ENCODE measurements at places on chromosomes 6 and 20.

DNA sequence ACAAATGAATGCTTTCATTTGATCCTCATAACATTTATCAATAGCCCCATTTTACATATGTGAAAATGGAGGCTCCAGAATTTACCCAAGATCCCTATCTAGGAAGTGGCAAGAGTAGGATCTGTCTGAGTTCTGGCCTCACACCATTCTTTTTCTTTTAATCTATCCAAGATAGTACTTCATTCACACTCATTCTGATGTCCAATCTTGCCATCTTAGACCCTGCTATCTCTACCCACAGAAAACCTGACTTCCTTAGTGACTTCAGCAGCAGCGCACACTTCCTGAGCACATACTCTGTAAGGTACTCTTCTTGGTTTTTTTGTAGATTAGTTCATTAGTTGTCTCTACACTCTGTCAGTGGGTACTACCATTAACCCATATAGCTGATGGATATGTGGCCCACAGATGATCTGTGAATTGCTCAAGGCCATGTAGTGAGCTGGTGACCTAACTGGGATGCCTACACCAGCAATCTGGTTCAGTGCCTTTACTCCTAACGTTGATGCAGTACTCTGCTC is 36.3 kb downstream of the COX4I2 start:
- DNase-seq, result peak; percentile 16

- DNase-seq, result no peak
Observed at GRCh38 chr6:140988780-140989179, 1143.9 kb upstream of the GJE1 start.

DNA sequence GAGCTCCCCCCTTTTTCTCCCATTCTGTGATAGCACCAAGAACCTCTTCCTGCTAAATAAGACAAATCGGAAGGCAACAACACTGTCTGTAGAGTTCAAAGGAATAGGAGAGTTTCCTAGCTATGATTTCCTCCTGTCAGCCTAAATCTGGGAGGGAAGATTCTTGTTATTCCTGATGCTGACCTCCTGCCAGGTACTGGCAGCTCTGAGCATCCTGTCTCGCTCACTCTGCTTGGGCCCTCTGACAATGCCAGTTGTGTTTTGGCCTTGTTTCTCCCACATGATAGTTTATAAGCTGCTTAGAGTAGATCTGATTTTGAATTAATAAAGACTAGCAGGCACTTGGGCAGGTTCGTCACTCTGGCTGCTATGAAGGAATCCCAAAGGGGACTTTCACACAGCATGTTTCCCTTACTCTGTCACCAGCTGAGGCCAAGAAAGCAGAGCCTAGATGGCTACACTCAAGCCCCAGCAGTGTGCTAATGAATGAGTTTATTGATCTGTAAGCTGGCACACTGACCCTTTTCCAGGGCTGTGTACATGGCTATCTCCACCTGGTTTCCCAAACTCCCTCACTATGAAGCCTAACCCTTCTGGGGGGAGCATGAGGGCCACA is 52.3 kb downstream of the UQCC1 start:
- no peak for DNase-seq

- no peak for DNase-seq
Observed at GRCh38 chr20:9422321-9423057, 91.9 kb upstream of the LAMP5 start.

DNA sequence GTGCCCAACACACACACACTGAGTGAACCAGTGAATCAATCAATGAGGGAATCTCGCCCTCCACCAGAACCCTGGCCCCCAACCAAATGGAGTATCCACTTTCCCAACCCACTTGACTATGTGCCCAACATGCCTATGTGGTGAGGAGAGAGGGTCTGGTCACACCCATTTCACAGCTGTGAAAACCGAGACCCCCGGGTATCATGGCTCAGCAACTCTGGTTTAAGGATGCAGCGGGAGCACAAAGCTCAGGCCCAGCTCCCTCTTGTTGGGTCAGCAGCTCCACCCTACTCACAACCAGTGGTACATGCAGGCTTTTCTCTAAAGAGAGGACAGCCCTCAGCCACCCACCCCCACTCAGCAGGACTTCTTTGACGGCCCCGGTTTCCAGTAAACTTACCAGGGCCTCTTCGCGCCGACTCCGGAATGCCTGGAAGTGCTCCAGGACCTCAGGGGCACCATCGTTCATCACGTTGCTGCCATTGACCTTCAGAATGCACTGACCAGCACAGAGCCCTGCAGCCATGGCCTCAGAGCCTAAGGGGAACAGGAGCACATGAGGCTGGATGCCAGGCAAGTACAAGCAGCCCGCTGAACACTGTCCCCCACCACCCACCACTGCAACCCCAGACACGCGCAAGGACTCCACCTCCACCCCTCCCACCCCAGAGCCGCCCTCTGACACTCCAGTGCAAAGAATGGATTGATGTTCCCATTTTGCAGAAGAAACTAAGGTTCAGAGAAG is 174.7 kb downstream of the PREX1 start:
- DNase-seq, result no peak

GRCh38 chr6:156848533-156848932 is 71.4 kb downstream of the ARID1B start:
- no peak for DNase-seq

DNA sequence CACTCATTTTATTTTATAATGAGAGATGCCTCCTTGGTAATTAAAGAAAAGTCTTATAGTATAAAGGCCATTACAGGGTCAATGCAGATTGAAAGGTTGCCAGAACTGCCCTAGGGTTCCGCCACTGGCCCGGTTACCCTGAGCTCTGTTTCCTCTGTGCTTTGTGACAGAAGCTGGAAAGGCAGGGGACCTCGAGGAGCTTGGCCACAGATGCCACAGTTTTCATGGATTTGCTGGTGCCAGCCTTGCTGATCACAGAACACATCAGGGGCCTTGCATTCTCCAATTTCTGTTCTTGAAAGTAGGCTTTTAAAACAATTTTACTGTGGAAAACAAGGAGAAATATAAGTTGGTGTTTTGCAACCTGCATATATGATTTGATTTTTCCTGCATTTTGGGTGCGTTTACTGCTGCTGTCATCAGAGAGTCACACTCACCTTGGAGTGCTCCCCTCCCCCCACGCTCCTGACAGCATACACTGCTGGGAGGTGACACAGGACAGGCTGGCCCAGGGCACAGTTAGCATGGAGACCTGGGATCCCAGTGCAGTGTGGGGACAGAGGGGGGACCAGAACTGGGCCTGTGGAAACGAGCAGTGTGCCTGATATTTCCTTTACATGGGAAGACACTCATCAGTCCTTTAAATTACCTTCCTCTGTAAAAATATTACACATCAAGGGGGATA is 142.8 kb downstream of the CFAP61 start:
- DNase-seq, result no peak

- no peak for DNase-seq
Observed at GRCh38 chr20:37201827-37202162, 22.4 kb upstream of the MROH8 start.

GRCh38 chr6:168374541-168375071 is 55.0 kb upstream of the DACT2 start:
- DNase-seq, result no peak

- no peak for DNase-seq
Observed at GRCh38 chr20:47093320-47093966, 198.8 kb downstream of the EYA2 start.

GRCh38 chr6:71385111-71385822 is 96.7 kb downstream of the OGFRL1 start:
- DNase-seq, result no peak

DNA sequence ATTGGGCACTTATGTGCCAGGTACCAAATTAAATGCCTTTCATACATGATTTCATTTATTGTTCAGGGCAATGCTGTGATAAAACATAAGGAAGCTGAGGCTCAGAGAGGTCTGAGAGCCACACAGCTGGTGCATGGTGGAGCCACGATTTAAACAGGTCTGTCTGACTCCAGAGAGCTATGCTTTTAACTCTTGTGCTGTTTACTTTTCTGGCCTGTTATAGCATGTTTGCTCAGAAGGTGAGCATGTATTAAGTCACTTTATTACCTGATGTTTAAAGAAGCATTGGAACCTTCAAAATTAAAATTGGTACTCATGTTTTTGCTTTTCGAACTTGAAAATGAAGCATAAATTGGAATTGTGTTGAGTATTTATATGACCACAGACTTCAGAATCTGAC is 26.8 kb downstream of the MCM8 start:
- no peak for DNase-seq

DNA sequence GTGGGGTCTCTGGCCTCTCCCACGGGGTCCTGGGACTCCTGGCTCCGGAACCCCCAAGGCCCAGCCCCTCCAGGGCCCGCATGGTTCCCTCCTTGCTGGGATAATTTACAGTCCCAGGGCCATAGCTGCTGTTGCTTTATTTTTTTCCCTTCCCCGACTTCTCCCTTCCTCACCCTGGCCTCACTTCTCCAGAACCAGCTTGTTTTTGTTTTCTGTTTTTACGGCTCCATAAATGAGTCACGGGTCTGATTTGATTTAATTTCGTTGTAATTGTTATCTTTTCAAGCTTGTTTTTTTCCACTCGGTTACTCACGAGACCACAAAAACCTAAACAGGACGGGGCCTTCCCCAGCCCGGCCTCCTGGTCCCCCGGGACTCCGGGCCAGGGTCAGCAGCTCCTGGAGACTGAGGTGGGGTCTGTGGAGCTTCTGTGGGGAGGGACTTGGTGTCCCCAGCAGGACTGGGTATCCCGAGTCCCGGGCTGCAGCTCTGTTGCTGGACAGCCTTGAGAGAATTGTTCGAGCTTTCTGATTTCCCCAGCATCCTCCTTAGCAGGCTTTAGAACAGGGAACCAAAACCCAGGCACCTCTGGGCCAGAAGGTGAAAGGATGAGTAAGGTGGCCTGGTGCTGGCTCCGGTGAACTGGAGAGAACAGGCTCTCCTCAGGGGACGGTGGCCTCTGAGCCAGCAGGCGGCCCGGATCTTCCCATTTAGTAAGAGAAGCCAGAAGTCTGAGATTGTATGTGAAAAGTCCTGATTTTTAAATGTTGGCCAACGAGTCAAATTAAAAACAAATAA is 94.9 kb downstream of the CEBPB start:
- no peak for DNase-seq

DNA sequence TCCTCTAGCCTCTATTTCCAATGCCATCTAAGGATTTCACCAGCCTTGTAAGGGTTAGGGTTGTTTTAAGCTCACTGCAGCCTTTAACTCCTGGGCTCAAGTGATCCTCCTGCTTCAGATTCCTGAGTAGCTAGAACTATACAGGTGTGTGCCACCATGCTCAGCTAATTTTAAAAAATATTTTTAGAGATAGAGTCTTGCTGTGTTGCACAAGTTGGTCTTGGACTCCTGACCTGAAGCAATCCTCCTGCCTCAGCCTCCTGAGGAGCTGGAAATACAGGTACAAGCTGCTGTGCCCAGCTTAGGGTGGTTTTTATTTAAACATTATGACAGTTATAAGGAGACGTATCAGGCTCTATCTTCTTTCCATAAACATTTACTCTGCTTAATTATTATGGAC is 26.5 kb downstream of the ANKRD6 start:
- DNase-seq, result no peak

DNA sequence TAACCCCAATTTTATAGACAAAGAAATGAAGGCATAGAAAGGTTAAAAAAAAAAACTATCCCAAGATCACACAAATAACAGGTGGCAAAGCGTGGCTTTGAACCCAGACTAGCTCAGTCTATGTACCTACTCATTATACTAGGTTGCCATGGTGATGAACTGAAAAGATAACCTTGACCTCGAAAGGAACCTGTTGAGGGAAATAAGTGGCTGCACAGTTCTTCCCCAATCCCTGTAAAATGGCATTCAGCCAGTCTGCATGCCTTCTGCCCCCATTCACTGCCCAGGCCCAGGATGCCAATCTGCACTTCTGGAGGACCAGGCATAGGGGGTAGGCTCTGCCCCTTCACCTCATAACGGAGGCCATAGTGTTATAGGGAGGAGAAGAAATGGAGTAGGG is 295.2 kb downstream of the PTPRT start:
- no peak for DNase-seq

- DNase-seq, result no peak
Observed at GRCh38 chr20:23920408-23921325, 41.1 kb upstream of the CST5 start.

DNA sequence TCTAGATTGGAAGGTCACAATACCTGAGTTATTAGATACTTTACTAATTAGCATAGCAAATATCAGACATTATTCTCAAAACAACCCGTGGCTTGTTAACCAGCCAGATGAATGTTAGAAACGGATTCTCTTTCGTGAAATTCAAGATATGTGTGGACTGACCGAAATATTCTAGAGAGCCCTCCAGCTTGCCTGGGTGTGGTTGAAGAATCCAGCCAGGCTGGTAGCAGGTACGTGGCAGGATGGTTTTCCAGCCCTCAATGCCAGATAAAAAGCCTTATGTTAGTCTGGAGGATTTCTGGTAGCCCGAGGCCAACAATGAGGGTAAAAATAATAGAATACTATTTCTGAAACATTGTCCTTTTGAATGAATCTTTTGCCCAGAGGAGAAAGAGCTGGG is 19.3 kb downstream of the ECT2L start:
- DNase-seq, result no peak

- DNase-seq, result no peak
Observed at GRCh38 chr6:115618256-115618655, 442.4 kb downstream of the FRK start.

DNA sequence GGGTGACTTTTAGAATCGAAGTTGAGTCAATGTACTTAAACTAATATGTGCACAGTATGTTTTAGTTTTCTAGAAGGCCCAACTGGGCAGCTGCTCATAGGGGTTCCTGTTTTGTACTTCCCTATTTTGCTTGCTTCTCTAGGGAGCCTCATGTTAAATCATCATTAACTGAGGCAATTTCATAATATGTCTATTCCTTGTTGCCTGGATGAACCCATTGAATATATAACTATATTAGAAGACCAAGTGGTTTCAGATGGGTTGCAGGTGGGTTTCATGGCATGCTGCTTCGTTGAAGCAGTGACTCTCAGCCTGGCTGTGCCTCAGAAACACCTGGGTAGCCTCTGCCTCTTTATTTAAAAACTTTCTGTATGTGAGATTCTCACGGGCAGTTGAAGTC is 22.2 kb downstream of the CARMIL1 start:
- no peak for DNase-seq

- no peak for DNase-seq
Observed at GRCh38 chr6:22001396-22002027, 295.3 kb downstream of the PRL start.

Data from CD4-positive, alpha-beta T cell treated with Interleukin-17A for 4 hours (primary cell).